ENCODE measurements at places on chromosomes 2 and 18.

DNA sequence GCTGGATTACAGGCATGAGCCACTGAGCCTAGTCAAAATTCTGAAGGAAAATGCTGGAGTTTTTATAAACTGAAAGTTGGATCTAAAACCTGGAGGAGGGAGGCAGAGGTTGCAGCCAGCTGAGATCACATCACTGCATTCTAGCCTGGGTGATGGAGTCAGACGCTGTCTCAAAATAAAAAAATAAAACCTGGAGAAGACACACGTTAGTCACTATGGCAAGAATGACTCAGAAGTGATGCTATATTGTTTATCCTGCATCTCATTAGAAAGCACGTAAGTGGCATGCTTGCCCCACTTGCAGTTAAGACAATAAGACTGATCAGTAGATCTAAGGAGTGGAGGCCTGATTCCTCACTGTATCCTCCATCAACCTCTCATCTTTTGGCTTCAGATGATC, 106.6 kb upstream of the STON1 start:
- DNase-seq, result peak; percentile 48

DNA sequence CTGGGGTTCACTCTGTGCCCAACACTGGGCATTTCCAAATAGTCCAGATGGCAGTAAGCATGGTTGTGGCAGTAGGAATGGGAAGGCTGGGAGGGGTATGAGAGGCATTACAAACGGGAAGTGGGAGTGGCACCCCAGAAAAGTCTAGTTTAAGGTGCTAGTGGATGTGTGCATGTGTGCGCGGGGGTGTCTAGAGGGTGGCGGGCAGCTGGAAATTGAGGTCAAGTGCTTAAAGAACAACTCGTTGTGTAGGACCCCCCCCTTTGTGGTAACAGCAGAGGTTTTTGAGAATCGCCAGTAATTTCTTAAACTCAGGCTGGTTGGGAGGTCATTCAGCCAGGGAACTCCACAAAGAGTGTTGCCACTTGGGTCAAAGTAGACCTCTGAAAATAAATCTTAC, 69.9 kb downstream of the RHBDD1 start:
- DNase-seq, result no peak

- DNase-seq, result no peak
These were observed 21.6 kb upstream of the AGFG1 start for GRCh38 chr2:227450311-227450841.

DNA sequence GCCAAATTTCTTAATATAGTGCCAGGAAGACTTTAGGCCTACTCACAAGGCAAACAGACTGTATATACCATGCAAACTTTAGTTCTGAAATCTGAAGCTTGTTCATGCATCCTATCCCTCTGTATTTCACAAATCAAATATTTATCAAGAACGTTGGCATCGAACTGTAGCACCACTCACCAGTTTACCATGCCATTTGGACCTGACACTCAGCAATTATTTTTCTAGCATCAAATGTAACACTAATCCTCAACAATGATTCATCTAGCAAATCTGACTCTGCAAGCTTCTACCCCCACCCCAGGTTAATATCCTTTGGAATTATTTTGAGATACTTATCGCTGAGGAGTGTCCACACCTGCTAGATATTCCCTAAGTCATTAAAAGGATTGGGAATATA, 1506.6 kb downstream of the LRP1B start:
- DNase-seq, result no peak

GRCh38 chr2:63044362-63045327, 6.0 kb upstream of the OTX1 start:
- no peak for DNase-seq

DNA sequence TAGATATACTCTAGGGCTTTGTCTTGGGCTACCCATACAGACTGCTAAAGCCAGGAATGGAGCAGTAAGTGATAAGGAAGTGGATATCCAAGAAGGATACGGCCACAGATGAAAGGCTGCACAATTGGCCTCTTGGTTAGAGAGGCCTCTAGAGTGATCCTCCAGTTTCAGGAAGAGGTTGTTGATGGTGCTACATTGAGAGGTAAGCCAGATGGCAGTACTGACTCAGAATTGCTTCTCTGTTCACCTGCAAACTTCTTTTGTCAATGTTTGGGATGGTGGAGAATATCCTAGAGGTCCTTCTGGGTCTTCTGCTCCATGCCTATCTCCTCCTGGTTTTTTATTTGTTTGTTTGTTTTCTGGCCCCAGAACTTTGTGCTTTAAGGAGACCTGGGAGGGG, 226.8 kb upstream of the LRRTM1 start:
- DNase-seq, result no peak

GRCh38 chr2:134411828-134412638, 158.2 kb downstream of the MGAT5 start:
- DNase-seq, result peak; percentile 80

- no peak for DNase-seq
These were observed 3.4 kb downstream of the NGEF start for GRCh38 chr2:233009661-233010060.

GRCh38 chr2:68412127-68412819, 47.2 kb downstream of the PLEK start:
- DNase-seq, result no peak

DNA sequence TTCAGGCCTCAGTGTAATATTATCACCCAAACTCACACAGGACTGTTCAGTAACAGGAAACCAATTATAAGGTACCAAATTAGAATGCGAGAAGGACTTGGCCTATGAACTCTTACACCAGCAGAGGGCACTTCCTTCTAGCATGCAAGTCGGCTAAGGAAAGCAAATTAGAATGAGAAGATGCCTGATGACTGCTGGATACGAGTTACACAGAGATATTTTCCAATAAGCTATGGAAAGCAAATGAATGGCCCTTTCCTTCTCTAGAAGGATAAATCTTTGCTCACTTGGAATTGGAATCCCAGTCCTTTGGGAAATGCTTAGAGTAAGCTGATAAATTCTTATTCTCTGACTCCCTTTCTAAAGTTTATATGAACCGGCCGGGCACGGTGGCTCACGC, 109.8 kb downstream of the AP1S3 start:
- DNase-seq, result peak; percentile 59

GRCh38 chr2:207341804-207342203, 176.1 kb upstream of the KLF7 start:
- no peak for DNase-seq

GRCh38 chr2:173607606-173608311, 253.1 kb downstream of the CDCA7 start:
- no peak for DNase-seq

DNA sequence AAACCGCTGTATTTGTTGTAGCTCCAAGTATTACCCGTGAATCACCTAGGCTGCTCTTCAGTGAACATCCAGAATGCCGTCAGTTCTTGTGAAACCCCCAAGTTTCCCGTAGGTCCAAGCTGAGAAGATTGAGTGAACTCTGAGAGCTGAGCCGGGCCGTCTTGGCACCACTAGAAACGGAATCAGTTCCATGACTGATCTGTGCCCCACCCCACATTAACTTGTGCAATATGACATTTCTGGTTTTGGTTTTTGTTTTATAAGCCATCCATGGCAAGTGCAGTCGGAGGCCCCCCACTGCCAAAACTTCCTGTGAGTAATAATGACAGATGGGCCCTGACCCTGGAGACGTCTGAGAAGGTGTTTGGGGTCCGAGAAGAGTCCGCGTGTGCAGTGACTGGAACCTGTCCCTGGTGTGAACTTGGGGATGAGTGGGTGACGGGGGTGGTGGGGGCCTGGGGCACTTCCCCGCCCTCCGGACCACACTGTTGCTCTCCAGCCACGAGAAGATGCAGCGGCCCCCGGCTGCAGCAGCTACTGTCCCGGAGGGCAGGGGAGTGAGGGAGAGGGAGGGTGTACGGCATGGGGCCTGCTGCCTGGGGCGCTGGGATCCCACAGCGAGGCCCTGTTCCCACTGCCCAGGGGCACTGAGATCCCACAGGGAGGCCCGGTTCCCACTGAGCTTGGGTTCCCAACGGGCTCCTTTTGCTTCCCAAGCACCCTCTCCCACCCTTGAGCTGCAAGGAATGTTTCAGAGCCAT, 26.5 kb downstream of the NFATC1 start:
- peak; percentile 40 for DNase-seq

DNA sequence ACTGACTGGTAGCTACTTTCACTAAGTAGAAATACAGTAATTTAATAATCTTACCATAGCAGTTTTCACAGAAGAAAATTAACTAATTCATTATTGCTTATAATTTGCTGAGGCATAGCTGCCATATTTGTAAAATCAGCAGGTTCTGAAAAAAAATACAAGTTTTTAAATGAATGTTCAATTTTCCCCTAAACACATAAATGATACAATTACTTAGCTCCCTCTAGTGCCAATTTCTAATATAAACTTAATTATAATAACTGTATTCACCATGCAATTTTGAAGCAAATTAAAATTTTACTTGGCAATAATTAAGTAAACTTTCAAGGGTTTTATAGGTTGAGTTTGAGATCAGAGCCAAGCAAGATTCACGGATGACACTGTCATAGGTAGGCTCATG, 1321.6 kb upstream of the ACVR2A start:
- DNase-seq, result no peak

GRCh38 chr2:73359915-73360697, 25.5 kb upstream of the ALMS1 start:
- no peak for DNase-seq
